Cardiac fibroblast (primary cell): ENCODE measurements at places on chromosomes 3 and 15.

GRCh38 chr3:114856835-114857234 is 290.3 kb downstream of the ZBTB20 start:
- DNase-seq = no peak

DNA sequence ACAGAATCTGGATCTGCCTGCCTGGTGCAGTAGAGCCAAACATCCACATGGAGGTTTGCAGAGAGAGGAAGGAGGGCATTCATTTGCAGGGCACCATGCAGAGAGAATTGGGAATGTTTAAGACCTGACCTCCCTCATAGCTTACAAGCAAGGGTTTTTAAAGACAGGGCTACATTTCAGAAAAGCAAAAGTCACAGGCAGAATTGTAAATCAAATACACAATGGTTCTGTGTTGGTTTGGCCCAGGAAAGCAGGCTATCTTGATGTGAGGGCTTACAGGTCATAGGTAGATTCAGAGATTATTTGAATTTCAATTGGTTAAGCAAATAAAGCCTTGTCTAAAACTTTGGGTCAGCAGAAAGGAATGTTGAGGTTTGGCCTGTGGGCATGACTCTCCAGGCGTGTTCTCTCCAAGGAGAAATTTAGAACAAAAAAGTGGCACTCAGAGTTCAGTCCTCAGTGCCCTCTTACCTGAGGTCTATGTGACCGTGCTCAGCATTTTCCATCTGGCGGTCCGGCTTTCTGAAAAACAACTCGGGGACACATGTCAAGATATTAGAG is 91.5 kb downstream of the CD47 start:
- peak; percentile 39 for DNase-seq

GRCh38 chr3:179652447-179653095 is at the start of gene USP13:
TSS of gene USP13 (plus strand) at chr3:179653040. CDS start at chr3:179653226, 186 bp downstream.
- peak; percentile 83 for DNase-seq

DNA sequence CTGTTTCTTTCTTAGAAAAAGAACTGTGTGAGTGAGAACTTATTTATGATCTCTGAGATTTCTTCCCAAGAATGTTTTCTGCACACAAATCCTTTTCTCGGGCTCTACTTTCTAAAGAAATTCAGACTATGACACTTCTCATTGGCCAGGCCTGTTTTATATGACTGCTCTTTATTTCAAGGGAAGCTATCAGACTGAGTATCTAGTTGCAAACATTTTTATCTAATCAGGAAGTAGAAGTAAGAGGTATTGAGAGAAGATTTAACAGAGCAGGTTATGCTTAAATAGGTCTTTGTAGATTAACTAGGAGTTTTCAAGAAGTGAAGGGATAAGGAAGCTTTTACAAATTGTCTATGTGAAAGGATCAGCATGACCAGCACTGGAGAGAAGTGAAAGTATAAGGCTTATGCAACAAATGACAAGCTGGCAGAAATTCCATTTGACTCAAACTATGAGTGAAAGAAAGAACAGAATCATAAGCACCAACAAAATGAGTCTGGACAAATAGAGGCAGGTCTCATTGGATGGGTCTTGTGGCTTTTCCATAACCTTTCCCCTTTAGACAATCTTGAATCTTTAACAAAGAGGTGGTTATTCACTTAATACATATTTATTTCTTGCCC is 71.9 kb upstream of the CHL1 start:
- no peak for DNase-seq

- peak; percentile 79 for DNase-seq
Observed at GRCh38 chr3:45915518-45916231, 27.6 kb upstream of the CXCR6 start.

DNA sequence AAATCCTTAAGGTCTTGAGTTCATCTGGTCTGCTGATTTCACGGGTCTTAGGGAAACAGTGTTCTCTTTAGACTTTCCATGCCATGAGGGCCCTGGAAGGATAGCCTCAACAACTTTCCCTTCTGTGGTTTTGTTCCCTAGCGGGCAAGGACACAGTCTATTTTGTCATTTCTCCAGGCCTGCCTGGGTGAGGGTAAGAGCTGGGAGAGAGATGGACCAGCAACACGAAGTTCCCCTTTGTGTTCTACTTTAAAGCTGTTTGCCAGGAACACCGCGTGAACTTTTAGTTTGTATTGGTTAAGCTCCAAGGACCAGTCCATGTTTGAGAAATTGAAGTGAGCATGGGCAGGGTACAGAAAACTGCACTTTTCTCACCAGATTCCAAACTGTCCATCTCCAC is 20.9 kb downstream of the ST3GAL6 start:
- peak; percentile 59 for DNase-seq
